ENCODE measurements at places on chromosomes 3 and 15.

GRCh38 chr3:67529337-67529736 lies 125.1 kb downstream of the SUCLG2 start:
- no peak for DNase-seq

- DNase-seq, result no peak
Measured at GRCh38 chr3:169170456-169170855, 493.1 kb downstream of the MECOM start.

- DNase-seq, result no peak
Measured at GRCh38 chr3:32975891-32976595, 24.6 kb downstream of the CCR4 start.

GRCh38 chr3:15186101-15186476 lies 20.0 kb upstream of the CAPN7 start:
- no peak for DNase-seq
